ENCODE measurements at places on chromosomes 16 and 17. TPM values are rescaled to one million over a fixed set of nuclear protein-coding genes. Genes with fewer than 3 reads are reported as not detected.
A peak's percentile ranks its signal among the peaks of the same experiment; 100 is the strongest.

GRCh38 chr17:951325-952132 is 28.0 kb downstream of the NXN start:
- DNase-seq: no peak

- DNase-seq: no peak
Observed at GRCh38 chr16:81940781-81941560, 70.3 kb downstream of the SDR42E1 start.

GRCh38 chr16:65932350-65933072 is 434.0 kb upstream of the CDH5 start:
- no peak for DNase-seq

- DNase-seq: no peak
Observed at GRCh38 chr16:20704281-20704680, 6.8 kb upstream of the ACSM1 start.

GRCh38 chr17:79538291-79538690 is 72.6 kb downstream of the RBFOX3 start:
- no peak for DNase-seq

DNA sequence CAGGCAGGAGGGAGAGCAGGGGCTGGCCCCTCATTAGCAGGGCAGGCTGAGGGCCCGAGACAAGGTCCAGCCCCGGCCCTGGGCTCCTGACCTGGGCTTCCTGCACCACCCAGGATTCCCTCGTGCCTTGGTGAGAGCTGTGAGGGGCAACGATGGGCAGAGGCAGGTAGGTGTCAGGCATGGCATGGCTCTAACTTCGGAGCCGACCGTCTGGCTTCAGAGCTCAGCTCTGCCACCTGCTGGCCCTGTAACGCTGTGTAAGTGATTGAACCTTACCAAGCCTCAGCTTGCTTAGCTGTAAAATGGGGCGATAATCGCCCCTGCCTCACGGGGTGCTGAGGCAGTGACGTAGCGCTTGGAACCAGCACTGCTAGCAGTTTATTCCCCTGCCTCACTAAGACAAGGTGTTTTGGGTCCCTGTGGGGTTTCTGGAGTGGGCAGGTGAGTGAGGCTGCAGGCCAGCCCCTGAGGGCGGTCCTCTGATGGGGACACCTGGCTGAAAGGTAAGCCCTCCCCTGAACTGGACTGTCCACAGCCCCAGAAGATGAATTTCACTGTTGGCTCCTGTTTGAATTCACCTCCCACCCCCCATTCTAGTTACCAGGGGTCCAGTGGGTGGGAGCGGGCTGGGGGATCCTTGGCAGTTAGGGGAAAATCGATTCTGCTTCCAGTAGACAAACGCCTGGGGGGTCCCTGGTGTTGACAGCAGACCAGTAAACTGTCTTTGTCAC is 184.8 kb upstream of the GSE1 start:
- peak; percentile 79 for DNase-seq

DNA sequence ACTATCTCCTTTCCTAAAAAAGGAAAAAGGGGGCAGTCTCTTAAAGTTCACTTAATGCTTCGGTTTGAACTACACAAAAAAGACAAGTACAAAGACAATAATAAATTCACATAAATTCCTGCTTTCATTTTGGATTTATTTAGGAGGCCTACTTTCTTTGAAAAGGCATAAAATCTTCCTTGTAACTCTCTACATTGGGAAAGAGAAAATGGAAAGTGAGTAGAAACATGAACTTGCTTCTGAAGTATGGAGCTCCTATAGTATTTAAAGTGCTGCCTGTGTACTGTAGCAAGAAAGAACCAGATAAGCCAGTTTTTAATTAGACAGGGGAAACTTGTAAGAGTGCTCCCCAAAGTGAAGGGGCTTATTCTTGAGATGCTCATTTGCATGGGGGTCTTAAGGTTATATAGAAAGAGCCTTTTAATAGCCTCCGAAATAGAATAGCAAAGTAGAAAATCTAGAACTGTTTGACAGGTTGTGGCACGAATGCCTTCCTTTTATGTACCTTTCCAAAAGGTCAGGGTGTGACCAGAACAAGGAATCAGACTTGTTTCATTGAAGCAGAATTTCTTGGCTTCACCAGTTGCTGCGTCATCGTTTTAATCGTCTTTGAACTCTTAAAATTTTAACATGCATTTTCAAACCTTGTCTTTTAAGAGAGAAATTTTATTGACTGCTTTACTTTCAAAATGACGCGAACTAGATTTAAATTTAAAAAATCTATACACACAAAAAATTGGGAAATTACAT is 12.9 kb downstream of the GAN start:
- no peak for DNase-seq

DNA sequence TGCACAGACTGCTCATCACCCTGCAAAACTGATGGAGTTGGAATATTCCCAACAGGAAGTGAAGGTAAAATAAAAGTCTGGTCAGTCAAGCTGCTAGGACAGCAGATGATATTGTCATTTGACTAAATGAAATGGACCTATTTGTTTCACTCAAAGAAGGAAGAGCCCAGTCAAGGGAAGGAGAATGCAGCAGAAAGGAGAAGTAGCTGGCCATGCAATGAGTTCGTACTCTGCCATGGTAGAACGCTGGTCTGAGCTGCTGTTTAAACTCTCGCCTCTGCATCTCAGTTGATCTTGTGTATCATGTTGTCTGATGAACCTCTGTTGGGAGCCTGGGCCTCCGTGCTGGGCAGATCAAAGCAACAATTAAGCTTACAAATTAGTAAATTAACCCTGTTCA is 15.6 kb upstream of the YPEL2 start:
- no peak for DNase-seq

DNA sequence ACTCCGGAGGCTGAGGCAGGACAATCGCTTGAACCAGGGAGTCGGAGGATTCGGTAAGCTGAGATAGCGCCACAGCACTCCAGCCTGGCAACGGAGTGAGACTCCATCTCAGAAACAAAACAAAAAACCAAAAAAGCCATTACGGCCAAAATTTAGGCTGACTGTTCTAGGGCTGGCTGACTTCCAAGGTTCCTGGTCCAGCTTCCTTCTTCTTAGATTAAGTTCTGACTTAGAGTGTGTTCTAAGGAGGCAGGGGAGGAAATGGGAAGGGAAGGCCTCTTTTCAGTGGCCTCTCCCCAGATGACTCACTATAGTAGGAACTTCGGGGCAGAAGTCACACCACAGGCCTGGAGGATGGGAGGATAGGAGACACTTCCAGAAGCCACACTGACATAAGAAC is 27.7 kb upstream of the CLEC18B start:
- peak; percentile 56 for DNase-seq

GRCh38 chr17:74785096-74785980 is 9.2 kb upstream of the NAT9 start:
- no peak for DNase-seq

DNA sequence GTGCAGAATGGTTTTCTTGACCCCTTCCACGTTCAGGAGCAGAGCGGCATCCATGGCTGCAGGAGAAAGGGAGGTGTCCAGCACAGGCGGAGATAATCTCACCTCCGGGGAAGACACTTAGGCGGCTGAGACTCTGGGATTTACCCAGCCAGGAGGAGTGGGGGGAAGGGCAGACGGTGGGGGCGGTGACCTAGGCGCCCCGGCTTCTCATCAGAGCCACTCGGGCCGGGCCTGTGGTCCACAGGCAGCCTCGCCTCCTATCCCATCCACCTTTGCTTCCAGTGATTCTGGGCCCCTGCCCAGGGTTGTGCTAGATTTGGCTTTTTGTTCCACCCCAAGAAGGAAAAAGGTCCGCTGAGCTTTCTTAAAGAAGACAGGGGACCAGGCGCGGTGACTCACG is at the start of gene AIPL1:
Gene AIPL1, minus strand, starts transcription at position 71 of the 400 bp plus-strand sequence. Its CDS starts 17 bp downstream, at position 54.
- DNase-seq: no peak

DNA sequence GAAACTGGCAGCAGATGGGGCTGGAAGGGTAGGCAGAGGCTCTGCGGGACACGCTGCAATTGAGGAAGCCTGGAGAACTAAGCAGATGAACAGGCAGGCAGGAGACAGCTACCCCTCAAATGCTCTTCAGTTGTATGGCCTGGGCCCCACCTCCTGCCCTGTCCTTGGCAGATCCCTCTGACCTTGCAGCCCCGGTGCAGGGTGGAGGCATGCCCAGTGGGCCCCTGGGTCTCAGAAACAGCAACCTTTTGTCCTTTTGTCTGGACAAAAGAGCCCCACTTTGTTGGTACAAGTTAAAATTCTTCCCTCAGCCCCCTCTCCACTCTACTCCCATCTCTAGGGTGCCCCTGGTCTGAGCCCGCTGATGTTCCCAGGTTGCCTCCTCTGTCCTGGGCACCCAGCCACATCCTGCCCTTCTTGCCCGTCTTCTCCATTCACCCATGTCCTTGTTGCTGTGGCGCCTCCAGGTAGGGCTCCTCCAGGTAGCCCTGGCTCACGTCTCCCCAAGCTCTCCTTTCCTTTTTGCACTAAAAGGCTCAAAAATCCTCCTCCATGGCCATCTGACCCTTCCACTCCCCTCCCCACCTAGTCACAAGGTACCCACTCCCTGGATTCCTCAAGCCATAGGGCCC is 136.8 kb downstream of the CLEC16A start:
- DNase-seq: no peak

- DNase-seq: peak; percentile 2
Observed at GRCh38 chr16:28107232-28107631, 43.7 kb upstream of the GSG1L start.

DNA sequence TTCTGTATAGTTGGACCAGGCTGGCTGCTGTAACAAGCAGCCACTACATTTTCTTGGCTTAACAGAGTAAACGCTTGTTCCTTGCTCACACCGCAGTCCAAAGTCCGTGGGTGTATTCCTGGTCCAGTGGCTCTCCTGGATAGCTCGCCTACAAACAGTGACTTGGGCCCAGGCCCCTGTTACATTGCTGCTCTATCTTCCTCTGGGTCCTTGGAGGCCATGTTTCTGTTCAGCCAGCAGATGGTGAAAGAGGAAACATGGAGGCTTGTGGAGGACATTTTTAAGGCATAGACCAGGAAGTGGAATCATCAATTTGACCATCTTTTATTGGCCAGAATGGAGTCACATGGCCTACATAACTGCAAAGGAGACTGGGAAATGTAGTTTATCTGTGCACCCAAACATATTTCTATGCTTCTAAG is 55.1 kb downstream of the ATP2C2 start:
- peak; percentile 32 for DNase-seq

DNA sequence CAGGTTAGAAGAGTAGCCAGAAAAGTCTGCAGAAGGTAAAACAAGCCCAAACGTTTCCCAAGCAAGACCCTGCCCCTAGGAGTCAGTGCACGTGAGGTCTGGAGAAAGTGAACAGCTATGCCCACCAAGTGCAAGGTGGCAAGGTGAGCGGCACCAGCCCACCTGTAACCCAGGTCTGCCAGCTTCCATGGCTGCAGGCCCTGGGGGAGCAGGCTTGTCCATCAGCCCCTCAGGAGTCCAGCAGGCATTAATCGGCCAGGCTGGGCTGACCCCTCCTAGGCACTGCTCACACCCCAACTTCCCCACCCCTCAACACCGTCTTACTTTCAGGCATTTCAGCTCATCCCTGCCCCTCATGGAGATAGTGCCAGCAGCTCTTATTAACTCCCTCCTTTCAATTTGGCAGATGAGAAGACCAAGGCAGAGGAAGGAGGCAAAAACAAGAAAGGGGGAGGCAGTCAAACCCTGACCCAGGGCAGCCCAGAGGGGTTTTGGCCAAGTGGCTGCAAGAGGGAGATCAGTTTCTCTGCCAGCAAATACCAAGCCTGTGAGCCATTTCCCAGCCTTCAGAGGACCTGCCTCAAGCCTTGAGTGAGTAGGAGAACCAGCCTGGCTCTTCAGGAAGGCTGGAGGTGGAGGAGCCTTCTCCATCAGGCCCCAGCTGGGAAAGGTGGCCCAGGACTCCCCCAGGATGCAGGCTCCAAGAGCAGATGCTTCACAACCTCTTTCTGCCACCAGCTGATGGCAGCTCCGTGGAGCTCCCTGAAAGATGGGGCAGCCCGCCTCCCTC is 14.7 kb downstream of the BEAN1 start:
- DNase-seq: no peak

- DNase-seq: no peak
Observed at GRCh38 chr16:64870859-64871258, 251.0 kb downstream of the CDH11 start.

The C17orf113 gene
- total RNA-seq: 2.5 TPM

The CCDC78 gene
- 0.95 TPM for total RNA-seq

The EFNB3 gene
- total RNA-seq: 0.34 TPM

The TBC1D3H gene
- not detected for total RNA-seq

The RNF112 gene
- total RNA-seq: 4.6 TPM

The ZNF205 gene
- 8.2 TPM for total RNA-seq

The CMTM2 gene
- total RNA-seq: not detected

The ACTG1 gene
- 4,413 TPM for total RNA-seq

The HAP1 gene
- total RNA-seq: 0.42 TPM

The ARHGAP44 gene
- total RNA-seq: 71.1 TPM

The TP53TG3F gene
- total RNA-seq: not detected

The MT4 gene
- not detected for total RNA-seq

The CX3CL1 gene
- total RNA-seq: 4.7 TPM

Measured in left colon (tissue), 2 donors.